Activated CD8-positive, alpha-beta T cell treated with anti-CD3 and anti-CD28 coated beads for 36 hours (primary cell): ENCODE measurements at places on chromosomes 4 and X.

GRCh38 chr4:143186212-143186611, 1.5 kb downstream of the USP38 start:
- DNase-seq = no peak

DNA sequence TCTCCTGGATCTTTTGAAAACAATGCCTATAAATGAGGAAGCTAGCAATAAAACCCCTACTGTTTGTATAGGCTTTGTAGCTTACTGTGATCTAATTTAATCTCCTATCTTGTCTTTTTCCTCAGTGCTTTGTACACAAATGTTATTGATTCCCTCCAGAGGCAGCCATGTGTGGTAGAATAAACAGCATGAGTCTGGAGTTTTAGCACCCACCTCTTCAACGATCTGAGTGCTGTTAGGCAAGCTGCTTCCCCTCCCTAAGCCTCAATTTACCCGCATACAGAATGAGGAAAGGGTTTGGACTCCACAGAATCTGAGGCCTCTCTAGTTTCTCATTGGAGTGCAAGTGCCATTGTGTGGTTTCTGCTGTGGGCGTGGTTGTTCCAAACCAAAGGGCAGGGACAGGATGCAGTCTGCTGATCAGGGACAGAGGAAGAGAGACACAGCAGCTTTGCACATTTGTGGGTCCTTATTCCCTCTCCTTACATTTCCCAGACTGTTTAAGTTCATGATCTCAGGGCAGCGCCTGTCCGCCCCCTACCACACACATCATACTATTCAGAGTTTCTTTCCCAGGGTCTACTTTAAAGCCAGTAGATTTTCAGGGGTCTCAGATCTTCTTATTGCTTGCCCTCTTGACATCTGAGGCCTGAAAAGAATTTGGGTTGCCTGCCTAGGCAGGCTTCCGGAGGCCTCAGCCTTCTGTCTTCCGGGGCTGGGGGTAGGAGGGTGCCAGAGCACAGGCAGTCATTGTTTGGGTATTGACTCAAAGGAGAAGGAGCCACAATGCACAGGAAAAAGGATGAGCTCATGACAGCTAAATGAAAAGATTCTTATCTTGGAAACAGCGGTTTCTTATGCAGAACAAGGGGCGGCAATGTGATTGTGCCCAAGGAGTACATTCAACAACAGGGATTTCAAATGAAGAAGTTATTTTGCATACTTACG, 114.9 kb upstream of the TEX13D start:
- peak; percentile 80 for DNase-seq

GRCh38 chrX:113651306-113651705, 810.7 kb upstream of the AMOT start:
- DNase-seq = no peak

DNA sequence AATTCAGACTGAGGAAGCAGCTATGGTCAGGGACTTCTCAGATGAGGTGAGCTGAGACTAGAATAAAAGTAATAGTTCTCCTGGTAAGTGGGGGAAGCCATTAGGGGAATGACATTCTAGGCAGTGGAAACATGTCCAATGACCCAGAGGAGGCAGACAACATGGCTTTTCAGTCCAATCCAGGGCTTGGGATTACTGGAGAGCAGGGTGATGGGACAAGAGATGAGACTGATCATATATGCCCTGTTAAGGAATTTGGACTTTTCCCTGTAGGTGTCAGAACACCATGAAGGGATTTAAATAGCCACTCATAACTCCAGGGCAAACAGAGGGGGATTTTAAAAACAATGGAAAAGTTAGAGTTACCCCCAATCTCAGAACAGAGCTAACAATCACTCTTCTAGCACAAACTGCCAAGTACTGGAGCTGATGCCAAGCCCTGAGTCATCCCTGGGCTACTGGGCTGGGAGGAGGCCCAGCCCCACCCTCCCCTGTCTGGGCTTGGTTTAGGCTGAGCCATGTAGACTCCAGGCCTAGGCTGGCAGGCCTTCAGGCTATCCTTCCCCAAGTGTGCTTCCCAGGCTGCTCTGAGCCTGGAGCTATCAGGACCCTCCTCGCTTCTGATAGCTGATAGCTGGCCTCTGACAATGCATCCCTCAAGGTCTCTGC, 22.7 kb upstream of the MSN start:
- DNase-seq = peak; percentile 34

- no peak for DNase-seq
These were observed 350.0 kb downstream of the CAMK2D start for GRCh38 chr4:113411496-113411938.

DNA sequence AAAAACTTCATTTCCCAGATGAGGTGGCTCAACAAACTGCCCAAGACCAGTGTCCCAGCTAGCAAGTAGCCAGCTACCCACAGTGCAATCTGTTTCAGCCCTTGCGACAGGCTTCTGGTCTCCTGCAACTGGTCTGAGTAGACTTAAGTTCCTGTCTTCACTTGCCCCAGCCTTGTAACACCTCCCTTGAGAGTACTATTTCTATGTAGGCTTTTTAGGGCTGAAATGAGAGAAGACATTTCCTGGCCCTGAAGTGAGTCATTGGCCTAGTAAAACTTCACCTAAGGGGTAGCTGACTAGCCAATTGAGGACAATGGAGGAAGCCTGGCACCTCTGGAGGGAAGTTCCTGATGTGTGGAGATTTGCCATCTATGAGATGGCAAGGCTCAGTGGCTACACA, 80.1 kb upstream of the STIM2 start:
- no peak for DNase-seq
